ENCODE measurements at places on chromosomes 2 and 18.
A peak's percentile ranks its signal among the peaks of the same experiment; 100 is the strongest.

- DNase-seq, result no peak
Observed at GRCh38 chr2:47528874-47529273, 125.9 kb downstream of the MSH2 start.

- no peak for DNase-seq
Observed at GRCh38 chr18:1353025-1353424, 448.4 kb downstream of the ADCYAP1 start.

DNA sequence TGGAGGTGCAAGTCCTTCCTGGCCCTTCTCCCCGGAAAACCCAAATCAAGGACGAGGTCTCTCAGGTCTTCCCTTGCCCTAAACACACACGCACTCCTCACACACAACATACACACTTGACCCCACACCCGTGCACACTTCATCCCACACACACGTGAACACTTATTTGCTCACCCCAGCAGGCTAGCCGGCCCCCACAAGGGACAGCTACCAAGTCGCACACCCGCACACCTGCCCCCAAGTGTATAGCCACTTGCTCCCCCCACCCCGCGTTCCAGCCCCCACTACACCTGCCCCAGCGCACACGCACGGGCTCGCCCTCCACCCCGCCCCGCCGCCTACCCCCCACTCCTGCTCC lies 359 bp downstream of the TGFBRAP1 start:
- DNase-seq, result peak; percentile 23

DNA sequence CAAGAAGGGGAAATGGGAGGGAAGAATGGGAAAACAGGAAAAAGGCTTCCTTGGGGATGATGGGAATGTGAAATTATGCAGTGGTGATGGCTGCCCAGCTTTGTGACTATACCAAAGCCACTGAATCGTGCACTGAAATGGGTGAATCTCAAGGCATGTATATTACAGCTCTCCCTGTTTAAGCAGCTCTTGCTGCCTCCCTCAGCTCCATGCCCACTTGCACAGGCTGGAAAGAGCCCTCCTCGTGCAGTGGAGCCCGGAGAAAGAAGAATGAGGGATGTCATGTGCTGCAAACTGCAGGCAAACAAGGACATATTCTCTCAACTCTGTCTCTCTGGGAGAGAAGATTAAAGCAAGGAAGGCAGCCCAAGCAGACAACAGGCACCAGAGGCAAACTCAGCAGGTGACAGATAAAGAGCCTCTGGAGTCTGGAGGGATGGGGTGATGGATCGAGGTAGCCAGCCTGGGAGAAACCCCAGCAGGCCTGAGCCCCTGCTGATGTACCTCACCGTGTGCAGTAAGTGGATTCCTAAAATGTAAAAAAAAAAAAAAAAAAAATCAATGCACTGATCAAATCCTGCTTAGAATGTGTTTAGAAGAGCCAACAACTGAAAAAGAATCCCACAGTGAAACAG lies 62.4 kb upstream of the SLC66A3 start:
- DNase-seq, result no peak
